ENCODE measurements at places on chromosomes 12 and 14.

GRCh38 chr12:14937689-14938088 lies 648 bp downstream of the ERP27 start:
- no peak for DNase-seq

DNA sequence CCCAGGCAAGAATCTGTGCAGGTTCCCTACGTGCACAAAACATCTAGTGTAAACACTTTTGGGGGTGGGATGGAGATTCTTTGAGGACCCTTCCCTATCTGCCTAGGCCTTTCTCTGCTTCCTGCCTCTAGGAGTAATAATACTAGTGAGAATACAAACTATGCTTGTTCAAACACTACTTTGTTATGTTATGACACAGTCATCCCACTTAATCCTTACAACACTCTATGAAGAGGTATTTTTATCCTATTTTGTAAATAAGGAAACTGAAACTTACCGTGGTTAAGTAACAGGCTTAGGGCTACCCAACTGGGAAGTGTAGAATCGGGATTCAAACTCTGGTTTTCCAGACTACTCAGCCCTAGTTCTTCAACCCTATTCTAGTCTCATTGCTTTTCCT lies 96.5 kb downstream of the KCNA5 start:
- DNase-seq: no peak

DNA sequence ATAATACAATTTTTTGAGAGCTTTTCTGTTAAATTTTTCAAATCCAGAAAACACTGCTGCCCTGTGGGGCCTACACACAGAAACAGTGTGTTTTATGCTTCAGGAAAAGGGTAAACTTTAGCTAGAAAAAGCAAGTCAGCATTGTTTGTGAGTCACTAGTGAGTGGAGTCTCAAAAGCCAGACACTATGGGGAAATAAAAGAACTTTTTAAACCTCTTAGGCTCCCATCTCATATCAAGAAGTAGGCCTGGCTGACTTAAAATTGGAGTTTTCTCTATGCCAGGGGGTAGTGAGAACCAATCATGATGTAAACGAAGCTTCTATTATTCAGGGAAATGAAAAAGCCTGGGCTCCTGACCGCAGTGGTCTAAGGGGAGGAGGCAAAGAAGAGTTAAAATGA lies 12.6 kb downstream of the GPR65 start:
- DNase-seq: no peak

- DNase-seq: no peak
These were observed 220.2 kb upstream of the NAV3 start for GRCh38 chr12:77610446-77610845.

DNA sequence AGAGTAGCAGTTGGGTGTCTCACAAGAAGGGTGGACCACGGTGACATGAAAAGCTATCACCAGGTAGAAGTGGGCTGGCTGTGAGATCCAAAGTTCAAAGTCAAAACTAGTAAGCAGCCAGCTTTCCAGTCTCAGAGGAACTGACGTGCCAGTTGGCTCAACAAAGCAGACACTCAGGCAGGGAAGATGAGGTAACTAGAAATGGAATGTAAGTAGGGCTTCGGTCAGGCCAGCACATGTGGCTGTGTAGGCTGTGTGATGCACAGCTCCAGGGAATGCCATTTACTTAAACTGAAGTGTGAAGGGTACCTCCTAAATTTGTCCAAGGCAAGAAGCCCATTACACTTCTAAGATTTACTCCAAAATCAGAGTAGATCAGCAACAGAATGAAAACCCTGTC lies 43.6 kb downstream of the PTPRR start:
- DNase-seq: no peak

GRCh38 chr12:92597997-92598396 lies 104.8 kb upstream of the PLEKHG7 start:
- no peak for DNase-seq

DNA sequence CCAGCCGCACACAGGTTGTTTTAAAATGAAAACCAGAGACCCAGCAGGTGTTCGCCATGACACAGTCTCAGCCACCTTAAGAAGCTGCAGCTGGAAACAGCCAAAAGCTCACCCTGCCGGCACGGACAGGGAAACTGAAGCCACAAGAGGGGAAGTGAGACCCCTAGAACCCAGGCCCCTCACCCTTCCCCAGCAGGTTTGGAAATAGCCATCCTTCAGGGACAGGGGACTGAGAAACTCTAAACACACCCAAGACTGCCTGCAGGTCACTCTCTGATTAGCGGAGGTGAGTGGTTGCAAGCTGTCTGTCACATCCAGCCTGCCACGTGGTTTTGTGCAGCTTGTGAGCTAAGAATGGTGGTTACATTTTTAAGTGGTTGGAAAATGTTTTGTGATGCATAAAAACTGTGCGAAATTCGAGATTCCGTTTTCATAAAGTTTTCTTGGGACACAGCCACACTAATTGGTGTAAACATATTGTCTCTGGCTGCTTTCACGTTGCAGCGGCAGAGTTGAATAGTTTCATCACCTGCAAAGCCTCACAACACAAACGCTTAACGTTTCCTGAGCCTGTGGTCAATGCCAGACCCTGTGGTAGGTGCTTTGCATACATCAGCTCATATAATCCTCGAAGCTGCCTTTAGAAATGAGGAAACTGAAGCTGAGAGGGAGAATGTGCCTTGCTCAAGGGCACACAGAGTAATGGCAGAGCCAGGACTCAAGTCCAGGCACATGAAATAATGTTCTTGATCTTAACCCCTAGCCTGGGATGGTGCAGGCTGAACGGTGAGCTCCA lies 1.7 kb upstream of the SELPLG start:
- DNase-seq: peak; percentile 65

- no peak for DNase-seq
These were observed 25.5 kb downstream of the TM7SF3 start for GRCh38 chr12:26988703-26989102.

DNA sequence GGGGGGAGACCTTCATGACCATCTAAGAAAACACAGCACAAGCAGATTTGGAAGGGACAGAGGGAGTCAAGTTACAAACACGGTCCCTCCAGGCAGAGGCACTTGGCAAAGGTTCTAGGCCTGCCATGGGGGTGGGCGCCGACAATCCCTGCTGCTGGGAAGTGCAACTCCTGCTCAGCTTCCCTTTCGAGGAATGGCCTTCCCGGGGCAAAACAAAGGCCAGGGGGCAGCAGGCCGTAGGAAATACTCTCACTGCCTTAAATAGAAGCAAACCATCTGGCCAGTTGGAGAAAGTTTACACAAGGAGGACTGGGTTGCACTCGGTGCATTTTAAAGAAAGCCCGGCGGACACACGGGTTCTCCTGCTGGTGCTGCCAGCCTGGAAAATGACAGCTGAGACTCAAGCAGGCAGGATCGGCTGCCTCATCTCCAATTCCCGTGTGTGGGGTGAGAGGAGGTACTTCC lies 65.8 kb downstream of the ITPK1 start:
- no peak for DNase-seq

GRCh38 chr14:23524954-23525353 lies 26.6 kb downstream of the ZFHX2 start:
- no peak for DNase-seq

DNA sequence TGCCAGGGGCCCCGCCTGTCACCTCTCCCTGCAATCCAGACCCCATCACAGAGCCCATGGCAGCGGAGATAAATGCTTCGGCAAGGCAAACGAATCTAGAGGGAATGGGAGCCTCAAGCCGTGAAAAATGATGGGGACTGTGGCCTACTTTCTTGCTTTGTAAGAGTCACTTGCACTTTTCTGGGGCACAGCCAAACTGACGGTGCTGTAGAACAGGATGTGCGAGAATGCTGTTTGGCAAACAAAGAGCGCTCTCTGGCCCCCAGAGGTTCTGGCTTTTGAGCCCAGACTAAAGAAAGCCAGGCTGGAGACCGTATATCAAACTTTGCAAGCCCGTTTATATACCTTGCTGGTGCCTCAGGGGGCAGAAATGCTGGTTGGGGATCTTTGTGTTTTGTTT lies 108.7 kb downstream of the CACNA1C start:
- DNase-seq: no peak

DNA sequence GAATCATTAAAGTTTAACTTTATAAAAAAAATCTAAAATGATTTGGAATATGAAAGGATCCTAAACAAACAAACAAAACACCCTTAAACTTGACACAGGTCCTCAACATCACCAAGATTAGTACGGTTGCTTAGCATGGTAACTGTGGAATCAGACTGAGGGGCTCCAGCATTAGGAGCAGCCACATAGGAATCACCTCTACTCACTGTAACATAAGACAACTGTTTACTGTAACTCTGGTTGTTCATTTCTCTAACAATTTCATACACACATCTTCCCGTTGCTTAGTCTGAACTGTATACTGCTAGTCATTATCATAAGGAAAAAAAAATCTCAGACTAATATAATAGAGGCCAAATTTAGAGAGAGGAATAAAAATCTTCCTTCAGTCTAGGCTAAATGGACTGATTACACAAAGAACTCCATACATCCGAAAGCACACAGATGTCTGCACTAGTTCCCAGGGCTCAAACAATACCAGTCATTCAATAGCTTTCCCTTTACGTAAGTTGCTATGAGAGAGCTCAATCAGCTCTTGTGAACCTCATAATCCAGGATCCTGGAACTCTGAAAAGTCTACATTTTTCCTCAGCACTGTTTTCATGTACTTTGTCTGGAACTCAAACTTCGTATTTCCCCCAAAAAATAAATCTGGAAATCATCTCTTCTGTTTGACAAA lies 26.0 kb downstream of the LRP6 start:
- DNase-seq: no peak

DNA sequence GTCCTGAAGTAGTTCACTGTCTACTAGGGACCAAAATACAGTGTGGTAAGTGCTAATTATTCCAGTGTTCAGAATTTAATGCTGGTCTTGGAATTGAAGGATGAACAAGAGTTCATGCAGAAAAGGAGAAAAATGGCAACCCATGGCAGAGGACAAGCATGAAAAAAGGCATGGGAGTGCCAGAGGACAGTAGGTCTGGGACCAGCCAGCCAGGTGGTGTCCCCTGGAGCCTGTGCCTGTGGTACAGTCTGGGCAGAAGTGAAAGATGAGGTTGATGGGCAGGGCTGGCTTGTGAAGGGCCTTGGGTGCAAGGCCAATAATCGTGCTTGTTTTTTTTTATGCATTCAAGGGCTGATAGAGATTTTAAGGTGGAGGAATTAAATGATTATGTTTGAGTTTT lies 21.0 kb downstream of the C12orf75 start:
- no peak for DNase-seq

GRCh38 chr14:21095430-21096205 lies 2.8 kb downstream of the ZNF219 start:
- peak; percentile 44 for DNase-seq

GRCh38 chr14:105414456-105415371 lies 4.9 kb upstream of the MTA1 start:
- peak; percentile 87 for DNase-seq

DNA sequence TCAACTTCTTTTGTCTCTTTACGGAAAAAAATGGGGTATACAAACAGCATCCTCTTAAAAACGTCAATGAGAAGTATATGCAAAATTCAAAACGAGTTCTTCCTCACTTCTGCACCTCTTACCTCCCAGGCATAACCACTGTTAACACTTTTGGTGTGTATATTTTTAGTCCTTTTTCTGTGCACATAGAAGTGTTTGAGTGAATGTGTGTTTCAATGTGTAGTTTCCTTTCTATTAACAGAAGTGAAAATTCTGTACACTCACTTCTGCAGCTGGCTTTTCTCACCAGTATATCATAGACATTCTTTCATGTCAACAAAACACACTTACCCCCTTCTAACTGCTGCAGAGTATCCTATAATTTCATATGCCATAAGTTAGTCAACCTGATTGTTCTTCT lies 5.4 kb downstream of the UBR7 start:
- no peak for DNase-seq

GRCh38 chr12:104802208-104802607 lies 155.9 kb downstream of the SLC41A2 start:
- DNase-seq: peak; percentile 13

DNA sequence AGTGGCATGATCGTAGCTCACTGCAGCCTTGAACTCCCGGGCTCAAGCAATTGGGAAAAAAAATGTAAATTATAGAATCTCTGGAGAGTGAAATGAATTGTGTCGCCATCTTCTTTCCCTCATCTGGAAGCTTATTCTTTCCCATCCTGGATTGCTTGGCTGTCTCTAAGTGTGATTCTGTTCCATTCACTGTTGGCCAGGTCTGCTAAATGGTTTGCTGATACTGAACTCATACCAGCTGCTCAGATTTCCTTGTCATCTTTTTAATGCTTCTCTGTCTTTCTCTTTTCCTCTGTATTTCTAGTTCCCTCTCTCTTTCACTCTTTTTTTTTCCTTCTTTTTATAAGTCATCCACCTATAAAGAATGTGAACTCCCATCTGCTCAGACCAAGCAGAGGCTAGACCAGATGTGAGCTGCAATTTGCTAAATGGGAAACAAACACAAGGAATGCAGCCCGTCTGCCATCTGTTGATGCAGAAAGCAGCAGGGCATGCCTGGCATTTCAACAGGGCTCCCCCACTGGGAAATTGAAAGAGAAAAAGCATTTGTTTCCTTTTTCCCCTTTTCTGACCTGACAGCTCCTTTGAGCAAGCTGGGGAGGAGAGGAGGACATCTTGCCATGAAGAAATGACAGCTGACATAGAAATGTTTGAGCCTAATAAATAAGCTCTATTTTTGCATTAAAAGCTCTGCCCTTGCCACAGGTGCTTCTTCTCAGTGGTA lies 1823.6 kb upstream of the FLRT2 start:
- no peak for DNase-seq

DNA sequence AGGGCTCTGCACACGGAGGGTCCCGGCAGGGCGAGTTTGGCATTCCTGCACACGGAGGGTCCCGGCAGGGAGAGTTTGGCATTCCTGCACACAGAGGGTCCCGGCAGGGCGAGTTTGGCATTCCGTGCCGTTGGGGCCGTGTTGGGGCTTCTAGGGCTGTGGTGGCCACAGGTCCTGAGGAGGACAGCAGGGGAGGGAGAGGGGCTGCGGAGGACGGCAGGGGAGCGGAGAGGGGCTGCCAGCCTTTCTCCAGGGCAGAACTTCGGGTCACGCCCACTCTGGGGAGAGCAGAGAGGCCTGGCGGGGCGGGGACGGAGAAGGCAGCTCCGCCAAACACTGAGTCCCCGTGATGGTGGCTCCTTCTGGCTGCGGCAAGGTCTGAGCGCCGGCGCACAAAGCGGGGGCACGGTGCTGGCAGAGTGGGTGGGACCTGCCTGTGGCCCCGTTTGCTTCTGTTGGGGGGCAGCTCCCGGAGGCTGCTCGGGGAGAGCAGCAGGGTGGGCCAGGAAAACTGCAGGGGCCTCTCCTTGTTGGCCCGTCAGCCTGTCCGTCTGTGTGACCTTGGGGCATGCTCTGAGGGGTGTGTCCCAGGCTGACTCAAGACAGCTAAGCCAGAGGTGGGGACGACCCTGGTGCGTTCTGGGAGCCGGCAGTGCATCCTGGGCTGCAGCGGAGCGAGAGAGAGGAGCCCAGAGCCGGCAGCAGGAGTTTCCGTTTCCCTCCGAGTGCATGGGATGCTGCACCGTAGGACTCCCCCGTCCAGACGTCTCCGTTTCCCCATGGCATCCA lies 60.2 kb downstream of the LRCOL1 start:
- DNase-seq: no peak

Measured in common myeloid progenitor, CD34-positive (primary cell).